ENCODE measurements at places on chromosomes 6 and 20.

- DNase-seq: no peak
Observed at GRCh38 chr6:128057946-128058345, 157.1 kb upstream of the THEMIS start.

DNA sequence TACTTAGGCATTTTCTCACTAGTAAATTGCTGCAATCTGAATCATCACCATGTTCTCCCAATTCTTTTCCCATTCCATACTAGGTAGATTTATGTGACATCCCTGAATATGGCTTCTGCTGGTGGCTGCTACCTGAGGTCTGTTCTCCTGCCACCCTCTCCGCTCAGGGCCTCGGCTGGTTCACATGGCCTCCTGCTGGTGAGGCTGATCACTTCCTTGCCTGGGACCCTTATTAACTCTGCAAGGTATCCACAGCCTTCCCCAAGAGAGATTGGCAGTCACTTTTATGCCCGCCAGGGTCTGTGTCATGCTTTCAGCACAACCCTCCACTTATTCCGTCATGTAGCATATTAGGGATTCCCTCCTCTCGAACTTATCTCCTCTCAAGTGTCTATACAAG, 424.5 kb upstream of the FLRT3 start:
- DNase-seq: no peak

DNA sequence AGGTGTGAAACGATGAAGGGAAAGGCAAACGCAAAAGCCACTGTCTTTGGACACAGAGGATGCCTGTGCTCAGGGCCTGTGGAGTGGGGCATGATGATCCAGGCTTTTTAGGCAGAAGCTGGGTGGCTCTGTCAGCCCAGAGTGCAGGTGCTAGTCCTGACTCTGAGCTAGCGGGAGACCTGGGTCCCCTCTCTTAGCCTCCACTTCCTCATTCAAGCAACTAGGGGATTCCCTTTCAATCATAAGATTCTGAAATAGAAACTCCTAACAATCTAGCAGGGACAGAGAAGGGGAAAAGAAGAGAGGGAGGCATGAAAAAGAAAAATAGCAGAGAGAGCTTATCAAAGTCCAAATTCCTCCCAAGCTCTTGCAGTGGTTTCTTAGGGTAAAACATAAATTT, 7.6 kb upstream of the HIVEP2 start:
- DNase-seq: no peak

- no peak for DNase-seq
Observed at GRCh38 chr6:33667776-33668175, 43.7 kb downstream of the UQCC2 start.

- DNase-seq: no peak
Observed at GRCh38 chr6:71529769-71530168, 241.2 kb downstream of the OGFRL1 start.

DNA sequence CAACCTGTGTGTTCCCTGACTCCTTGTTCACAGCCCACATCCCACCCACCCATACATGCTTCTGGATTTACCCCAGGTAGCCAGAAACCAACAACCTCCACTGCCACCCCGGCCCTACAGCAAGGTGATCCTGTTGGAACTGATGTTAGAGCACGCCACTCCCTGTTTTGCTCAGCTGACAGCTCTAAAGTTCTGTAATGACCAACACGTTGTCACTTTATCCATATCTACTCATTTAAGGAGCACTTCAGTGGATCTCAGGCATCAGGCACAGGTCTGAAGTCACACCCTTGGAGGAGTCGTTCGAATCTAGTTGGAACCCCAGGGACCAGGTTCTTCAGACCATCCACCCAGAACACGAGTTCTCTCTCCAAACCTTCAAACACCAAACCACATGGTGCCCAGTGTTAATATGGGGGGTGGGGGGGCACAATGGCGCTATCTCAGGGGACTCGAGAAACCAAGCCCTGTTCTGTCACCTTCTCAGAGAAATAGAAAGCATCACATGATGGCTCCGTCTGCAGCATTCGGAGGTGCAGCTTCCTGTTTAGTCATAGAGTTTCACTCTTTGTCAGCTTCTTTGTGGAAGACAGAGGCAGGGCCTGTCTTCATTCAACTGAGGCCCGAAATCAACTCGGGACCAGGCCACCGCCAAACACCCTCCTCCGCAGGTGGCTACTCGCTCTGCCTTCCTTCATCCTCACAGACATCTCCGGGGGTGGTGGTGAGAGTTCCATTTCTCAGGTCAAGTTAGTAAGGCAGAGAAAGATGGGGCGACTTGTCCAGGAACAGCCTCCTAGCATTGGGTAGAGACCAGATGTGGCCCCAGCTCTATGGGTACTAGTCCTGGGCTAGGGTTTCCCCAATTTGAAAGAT, 142.2 kb downstream of the NFATC2 start:
- no peak for DNase-seq

DNA sequence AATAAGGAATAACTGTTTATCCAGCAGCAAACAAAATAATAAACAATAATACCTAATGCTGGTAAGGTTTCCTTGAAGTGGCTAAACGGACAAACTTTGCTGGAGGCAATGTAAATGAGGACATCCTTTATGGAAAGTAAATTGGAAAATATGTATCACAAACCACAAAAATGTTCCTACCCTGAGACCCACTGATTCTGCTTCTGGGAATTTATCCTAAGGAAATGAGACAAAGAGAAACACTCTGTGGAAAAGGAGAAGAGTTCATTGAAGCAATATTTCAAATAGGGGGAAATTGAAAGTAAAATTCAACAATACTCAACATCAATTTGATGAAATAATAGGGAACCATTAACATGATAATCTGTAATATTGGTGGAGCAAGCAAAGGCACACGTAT, 37.9 kb downstream of the MAFB start:
- DNase-seq: no peak

DNA sequence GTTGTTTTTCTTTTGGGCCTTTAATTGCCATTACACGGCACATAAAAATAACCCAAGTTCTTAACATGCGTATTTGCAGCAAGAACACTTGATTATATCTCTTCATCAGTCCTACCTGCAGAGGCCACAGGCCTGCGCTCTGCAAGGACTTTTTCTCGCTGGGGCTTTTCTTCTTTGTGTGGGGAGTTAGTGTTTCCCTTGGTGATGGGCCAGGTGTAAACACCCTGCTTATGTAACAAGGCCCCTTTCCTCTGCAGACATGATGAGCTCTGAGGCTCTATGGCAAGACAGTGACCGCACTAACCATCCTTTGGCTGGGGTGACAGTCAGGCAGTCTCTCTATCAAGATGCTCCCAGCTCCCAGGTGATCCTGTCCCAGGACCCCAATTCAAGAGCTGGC, 97.8 kb upstream of the PCSK2 start:
- DNase-seq: no peak

GRCh38 chr6:148979014-148979901, 232.4 kb downstream of the UST start:
- no peak for DNase-seq

- no peak for DNase-seq
Observed at GRCh38 chr6:35603326-35604202, 85.2 kb downstream of the FKBP5 start.

DNA sequence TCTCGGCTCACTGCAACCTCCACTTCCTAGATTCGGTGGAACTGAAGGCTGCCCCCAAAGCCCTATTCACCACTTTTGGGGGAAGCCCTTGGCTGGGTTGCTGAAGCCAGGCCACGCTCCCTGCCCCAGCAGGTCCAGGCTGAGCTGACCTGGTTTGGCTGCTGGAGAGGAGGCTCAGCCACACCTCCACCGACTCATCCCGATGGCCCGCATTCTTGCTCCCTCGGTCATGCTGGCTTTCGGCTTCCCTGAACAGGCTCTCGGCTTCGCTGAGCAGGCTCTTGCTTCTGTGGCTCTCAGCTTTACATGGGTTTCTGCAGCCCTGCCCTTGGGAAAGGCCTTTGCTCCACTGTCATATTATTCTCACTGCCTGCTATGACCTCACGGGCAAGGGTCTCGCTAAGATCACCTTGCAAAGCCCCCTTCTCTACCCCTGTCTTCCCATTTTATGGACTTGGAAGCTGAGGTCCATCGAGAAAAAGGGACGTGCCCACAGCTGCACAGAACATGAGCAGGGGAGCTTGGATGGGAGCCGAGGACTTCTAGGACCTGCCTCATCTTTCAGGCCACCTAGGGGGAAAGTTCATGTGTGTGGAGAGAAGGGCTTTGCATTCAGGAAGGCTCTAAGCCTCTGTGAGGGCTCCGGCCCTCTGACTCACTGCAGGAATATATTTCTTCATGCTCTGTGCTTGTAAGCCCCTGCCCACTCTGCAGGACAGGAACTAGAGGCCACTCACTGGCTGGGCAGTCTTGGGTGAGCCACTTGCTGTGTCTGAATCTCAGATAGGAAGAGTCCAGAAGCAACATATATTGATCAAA, 15.6 kb downstream of the ARHGAP40 start:
- no peak for DNase-seq

DNA sequence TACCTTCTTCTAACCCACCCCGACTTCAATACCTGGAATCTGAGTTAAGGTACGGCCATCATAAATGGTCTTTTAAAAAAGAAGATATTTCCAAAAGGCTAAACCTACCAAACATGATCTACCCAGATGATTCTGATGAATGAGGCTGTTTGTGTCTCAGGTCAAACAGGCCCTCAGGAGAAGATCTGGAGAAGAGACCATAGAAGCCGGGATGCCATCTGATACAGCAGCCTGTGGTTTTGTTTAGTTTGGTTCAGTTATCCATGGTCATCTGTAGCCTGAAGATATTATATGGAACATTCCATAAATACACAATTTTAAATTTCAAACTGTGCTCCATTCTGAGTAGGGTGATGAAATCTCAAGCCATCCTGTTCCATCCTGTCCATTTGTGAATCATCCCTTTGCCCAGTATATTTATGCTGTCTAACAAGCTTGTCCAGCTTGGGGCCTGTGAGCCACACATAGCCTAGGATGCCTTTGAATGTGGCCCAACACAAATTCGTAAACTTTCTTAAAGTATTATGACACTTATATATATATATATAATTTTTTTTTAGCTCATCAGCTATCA, 4.0 kb upstream of the CAP2 start:
- no peak for DNase-seq

DNA sequence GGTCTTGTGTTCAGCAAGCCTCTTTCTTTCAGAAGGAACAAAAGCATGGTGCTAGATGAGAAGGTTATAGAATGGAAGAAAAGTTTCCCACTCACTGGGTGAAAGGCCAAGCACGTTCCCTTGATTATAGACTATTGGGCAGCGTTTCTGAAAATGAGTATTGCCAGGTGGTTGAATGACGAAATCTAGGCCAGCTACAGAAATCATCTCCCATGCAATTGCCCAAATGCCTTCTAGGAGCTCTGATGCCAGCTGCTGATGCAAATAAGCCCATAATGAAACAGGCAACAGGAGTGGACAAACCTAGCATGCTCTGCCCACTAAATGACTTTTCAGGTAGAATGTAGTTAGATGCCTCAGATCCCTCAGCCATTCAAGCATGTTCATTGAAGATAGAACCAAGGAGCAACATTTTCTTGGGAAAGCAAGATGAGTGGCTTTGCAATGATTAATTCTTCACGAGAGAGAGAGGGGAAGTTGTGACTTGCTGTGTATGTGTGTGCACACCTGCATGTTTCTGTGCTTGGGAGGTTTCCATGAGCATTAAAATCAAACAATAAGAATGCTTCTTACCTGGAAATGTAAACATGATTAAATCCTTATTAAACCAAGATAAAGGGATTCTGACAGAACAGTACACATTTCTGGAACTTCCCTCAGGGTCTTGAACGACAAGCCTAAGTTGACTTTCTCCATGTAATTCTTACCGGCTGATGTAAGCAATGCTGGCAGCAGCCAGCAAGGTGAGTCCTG, 43.6 kb downstream of the ADTRP start:
- no peak for DNase-seq

DNA sequence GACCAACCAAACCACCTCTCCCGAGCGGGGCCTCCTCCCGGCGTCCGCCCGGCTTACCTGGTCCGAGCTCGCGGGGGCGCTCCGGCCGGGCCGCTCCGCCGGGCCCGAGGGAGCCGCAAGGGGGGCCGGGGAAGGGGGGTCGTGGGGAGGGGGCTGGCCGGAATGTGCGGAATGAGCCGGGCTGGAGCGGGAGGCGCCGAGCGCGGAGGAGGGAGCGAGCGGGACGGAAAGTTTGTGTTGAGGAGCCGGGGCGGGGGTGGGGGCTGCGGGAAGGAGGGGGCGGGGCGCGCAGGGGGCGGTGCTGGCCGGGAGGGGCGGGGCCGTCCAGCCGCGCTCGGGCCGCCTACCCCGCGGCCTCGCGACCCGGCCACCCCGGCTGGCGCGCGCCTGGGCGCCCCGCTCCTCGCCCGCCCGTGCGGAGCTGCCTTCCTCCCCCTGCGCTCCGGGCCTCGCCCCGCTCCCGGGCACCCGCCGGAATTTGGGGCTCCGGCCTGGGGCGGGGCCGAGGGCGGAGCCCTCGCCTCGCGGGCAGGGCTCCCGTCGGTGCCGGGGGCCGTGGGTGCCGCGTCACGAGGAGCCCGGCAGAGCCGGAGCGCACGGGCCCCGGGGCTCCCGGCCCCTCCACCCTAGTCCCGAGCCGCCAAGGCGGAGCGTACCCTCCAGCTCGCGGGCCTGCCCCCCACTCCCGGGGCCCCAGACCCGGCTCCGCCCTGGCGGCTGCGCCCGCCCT, at the start of gene TEAD3:
Gene TEAD3, minus strand, starts transcription at position 239 of the 730 bp plus-strand sequence.
- peak; percentile 90 for DNase-seq

- DNase-seq: no peak
Observed at GRCh38 chr6:47247227-47247797, 62.4 kb downstream of the TNFRSF21 start.

DNA sequence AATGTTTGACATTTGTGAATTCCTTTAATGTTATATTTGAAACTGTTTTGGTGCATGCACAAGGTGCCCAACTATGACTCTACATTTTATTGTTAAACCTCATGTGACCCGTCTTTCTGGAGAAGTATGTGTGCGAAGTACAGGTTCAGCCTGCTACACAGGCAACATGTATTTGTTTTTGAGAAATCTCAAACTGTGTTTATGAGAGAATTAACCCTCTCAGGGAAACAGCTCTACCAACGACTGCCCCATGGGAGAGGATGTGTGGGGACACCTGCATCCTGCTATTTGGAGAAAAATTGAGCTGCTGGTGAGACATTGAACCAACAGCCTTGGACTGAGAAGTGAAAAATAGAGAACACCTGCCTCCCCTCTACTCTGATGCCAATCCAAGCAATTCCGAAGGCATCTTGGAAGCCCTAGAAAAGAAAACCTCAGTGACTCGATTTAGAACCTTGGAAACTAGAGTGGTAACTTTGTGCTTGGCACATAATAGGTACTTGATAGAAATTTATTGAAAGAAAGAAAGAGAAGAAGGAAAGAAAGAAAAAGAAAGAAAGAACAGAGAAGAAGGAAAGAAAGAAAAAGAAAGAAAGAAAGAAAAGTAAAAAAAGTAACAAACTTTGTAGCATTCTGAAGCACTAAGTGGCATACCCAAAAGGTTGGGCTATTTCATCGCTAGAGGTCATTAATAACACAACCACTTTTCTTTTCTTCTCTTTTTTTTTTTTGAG, 2.9 kb upstream of the AKAP12 start:
- no peak for DNase-seq

DNA sequence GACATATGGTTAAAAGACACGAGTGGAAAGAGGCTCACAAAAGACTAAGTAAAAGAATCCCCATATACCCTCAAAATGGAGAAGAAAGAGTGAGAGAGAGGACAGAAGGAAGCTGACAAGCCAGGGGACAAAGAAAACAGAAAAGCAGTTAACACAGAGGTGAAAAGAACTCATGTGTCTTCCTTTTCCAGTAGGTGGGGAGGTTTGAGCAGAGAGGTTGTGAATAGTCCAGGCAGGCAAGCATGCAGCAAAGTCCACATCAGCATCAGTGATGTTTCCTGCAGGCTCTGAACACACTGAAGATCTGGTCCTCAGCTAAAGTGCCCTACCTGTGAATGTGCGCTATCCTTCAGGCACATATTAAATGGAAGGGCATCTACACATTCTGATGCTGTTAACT, 196.5 kb upstream of the IRAK1BP1 start:
- no peak for DNase-seq

- no peak for DNase-seq
Observed at GRCh38 chr6:109896341-109896740, 81.8 kb upstream of the GPR6 start.

All from D721Med (cell line).